ENCODE measurements at places on chromosomes 5 and 9.

DNA sequence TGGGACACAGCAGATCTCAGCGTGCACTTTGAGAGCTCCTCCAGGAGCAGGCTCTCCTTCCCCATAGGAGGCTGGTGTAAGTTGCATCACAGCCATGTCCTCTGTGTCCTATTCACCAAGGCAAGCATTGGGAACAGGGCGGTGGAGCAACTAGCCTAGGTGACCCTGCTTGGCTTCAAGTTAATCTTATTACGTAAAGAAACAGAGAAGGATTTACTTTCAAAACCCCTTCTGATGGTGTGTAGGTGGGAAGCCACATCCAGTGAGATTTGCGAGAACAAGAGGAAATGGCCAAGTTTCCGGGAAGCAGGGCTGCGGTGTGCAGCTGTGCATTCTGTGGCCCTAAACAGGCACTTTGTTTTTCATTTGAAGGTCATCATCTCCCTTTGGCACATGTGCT, 80.2 kb downstream of the TRIO start:
- DNase-seq, result no peak

- no peak for DNase-seq
These were observed 28.7 kb downstream of the DIAPH1 start for GRCh38 chr5:141590127-141590526.

DNA sequence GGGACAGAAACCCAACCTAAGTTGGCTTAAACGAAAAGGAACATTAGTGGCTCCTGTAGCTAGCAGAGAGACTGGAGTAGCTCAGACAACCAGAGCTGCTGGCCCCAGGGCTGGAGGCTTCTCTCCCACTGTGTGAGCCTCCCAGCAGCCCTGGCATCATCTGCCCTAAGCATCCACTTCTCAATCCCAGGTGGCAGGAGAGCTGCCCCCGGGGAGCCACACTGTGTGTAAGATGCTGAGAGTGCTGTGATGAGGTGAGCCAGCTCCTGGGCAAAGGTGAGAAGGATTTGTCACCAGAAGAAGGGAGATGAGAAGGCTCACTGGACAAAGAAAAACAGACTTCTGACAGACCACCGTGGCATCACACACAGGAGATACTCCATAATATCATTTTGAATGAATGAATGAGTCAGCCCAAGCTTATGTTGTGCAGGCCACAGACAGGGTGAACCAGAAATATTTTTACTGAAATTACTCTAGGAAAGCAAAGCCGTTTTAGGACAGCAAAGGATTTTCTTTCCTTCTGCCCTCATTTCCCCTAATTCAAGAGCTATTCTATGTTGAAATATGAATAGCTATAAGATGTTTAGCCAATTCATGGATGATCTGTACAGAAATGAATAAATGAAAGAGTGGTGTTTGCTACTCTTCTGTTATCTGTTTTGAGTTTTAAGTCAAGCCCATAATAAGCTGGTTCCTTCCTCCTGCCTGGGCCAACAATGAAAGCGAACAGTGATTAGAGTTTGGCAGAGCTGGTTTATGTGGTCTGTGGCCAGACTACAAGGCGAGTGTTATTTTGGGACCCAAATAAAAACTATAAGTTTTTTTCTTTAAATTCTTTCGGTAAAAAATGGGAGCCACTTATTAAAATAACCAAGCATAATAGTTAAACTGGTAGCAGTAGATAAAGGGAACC, 57.4 kb upstream of the ECM2 start:
- DNase-seq, result no peak

- DNase-seq, result no peak
These were observed 271.9 kb downstream of the NSG2 start for GRCh38 chr5:174317256-174317894.

DNA sequence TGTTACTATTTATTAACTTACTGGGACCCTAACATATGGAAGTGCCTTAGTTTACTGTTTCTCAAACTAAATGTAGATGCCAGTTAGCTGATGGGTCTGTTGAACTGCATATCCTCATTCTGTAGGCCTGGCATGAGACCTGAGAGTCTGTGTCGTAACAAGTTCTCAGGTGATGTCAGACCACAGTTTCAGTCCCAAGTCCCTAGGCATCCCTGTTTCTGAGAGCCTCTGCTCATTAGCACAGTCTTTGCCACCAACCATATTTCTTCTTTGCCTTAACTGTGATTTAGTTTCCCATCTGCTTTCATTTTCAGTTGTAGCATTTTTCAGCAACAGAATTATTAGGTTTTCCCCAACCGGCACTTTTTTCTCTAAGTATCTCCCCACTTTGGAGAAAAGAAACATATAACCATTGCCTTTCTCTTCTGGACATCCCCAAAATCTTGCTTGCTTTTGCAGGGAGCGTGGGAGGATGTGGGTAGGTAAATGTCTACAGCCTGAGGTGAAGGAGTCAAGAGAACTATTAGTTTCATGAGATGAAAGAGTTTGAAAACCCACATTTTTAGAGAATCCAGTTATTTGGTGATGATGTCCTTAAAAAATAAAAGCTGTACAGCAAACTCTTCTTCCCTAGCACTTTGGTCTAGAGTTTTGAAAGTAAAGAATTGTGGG, 74.6 kb downstream of the NUDT12 start:
- no peak for DNase-seq

GRCh38 chr9:88995200-88995577, 3.9 kb downstream of the S1PR3 start:
- no peak for DNase-seq

- no peak for DNase-seq
These were observed 6.4 kb upstream of the SLC12A7 start for GRCh38 chr5:1118231-1118698.

DNA sequence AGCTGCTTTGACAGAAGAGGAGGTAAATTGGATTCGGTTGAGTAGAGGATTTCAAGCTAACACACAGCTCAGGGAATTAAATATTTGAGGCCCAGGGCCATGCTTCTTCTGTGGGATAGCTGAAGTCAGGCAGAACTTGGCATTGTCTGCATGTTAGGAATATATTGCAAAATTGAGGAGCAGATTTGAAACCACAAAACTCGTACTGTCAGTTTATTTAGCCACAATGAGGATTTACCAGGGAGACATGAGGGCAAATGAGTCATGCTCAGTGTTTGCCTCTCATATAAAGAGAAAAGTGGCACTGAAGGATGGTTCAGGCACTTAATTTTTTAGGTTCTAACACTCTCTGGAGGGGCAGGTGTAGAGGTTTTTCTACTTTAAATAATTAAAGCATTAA, 83.0 kb upstream of the PRLR start:
- no peak for DNase-seq

DNA sequence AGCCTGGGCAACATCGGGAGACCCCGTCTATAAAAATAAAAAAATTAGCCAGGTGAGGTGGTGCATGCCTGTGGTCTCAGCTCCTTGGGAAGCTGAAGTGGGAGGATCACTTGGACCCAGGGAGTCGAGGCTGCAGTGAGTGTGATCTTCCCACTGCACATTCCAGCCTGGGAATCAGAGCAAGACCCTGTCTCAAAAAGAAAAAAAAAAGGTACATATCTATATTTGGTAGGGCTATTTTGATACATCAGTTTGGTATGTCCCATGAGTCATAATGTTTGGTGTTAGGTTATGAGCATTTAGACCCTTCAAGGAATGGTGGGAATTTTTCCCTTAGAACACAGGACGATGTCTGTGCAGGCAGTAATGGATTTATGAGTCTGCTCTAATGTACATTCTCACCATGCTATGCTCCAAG, 55.3 kb upstream of the POU4F3 start:
- DNase-seq, result no peak

GRCh38 chr5:72313141-72313540, 6.9 kb downstream of the MRPS27 start:
- no peak for DNase-seq

- no peak for DNase-seq
These were observed 56.1 kb upstream of the TBCA start for GRCh38 chr5:77832166-77832770.

DNA sequence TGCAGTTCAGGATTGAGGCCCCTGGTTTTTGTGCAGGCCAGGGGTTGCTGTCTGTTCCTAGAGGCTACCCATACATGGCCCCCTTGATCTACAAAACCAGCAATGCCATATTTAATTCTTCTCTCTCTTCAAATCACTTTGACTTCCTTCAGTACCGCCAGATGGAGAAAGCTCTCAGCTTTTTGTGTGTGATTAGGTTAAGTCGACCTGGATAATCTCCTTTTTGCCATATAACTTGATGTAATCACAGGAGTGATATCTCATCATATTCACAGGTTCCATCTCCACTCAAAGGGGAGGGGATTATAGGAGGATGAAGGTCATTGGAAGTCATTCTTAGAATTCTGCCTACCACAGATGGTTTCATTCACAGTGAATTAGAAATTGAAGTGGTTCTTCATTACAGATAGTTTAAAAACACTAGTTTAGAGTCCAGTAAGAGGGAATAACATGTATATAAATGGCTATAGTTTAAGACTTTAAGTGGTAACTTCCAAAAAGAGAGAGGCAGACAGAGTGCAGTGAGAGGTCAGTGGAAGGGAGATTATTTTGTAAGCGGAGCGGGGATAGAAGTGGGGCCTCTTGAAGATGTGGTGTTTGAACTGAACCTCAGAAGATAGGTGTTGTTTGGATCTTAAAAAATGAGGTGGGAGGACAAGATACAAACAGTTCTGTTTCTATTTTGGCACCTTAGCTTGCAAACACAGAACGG, 85.9 kb downstream of the GALNT10 start:
- DNase-seq, result no peak

GRCh38 chr5:143790457-143791112, 21.4 kb upstream of the HMHB1 start:
- DNase-seq, result no peak

GRCh38 chr5:91379246-91379913, 3.7 kb downstream of the ARRDC3 start:
- no peak for DNase-seq

DNA sequence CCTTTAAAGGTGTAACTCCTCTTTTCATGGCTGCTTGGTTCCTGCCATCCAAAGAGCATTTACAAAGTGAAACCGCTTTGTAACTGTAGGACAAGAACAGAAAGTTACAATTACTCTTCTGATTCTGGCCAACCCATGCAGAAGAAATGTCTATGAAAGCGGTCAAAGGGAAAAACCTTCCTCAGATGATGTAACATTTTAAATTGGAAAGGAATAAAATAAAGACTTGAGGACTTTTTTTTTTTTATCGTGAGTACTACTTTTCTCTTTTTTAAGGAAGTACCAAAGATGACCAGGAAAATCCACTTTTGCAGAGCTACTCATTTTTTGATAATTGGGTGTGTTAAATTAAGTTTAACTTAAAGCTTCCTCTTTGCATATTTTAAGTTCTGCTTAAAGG, 13.0 kb upstream of the C9orf72 start:
- DNase-seq, result no peak

DNA sequence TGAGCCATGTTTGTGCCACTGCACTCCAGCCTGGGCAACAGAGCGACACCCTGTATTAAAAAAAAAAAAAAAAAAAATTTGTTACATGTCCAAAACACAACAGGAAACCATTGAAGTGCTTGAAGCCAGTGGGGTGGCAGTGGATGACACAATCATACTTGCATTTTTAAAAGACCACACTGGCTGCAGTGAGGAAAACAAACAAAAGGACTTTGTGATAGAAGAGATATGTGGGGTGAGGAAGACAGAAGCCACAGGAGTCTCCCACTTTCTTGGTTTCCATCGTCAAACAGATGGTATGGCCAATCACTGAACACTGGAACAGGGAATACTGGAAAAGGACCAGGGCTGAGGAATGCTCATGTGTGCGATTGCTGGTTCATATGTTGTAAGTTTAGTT, 20.9 kb upstream of the COMMD10 start:
- no peak for DNase-seq

DNA sequence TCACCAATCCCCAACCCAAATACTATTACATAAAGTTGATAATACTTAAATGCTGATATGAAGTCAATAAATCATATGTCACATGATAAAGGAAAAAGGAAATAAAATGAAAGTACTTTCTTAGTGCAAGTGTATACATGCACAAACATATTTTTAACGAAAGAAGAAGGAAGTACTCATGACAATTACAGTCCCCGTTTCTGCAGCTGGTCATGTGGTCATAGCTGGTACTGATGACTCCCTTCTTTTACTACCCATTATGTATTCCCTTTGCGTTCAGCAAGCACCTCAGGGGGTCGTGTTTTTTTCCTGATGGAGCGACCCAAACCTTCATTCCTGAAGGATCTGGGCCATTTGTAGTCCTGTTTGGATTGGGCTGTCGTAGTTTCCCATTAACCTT, 27.3 kb downstream of the CENPP start:
- DNase-seq, result no peak

DNA sequence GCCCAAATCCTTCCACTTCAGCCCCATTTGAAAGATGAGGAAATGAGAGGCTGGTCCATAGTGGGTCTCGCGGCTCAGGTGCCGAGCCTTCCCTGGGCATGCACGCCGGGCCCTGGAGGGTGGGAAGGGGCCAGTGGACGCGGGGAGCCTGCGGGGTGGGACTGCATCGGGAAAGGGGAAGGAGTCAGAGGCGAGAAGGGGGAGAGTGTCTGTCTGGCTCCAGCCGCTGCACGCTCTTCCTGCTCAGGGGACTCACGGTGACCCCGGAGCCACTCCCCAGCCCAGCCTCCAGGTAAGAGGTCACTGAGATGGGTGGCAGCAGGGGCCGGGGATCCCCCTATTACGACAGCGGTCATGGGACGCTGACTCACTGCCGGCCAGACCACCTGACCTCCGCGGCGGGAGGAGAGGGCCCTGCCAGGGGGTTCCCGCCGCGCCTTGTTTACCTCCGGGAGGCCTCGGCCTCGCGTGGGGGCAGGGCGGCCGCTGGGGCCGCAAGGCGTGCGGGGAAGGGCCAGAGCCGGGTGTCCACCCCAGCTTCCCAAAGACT, 1.9 kb upstream of the SQSTM1 start:
- DNase-seq, result peak; percentile 78

- no peak for DNase-seq
These were observed 91.7 kb downstream of the AOPEP start for GRCh38 chr9:94818178-94818541.

DNA sequence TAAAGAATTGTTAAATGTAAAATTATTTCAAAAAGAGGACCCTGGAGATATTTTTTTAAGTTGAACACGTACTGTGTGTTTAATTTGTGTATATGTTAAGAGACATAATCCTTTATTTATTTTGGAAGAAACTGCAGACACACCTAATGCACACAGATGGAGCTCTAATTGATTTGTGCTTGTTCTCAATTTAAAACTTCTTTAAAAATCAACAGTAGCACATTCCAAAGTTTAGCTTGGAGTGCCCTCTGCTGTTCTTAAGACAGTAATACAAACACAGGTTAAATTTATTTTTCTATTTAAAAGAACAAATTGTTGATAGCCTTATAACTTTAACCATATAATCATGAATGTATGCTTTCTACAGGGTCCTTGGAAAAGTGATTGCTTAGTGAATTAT, 277.6 kb upstream of the ADAMTS16 start:
- no peak for DNase-seq

DNA sequence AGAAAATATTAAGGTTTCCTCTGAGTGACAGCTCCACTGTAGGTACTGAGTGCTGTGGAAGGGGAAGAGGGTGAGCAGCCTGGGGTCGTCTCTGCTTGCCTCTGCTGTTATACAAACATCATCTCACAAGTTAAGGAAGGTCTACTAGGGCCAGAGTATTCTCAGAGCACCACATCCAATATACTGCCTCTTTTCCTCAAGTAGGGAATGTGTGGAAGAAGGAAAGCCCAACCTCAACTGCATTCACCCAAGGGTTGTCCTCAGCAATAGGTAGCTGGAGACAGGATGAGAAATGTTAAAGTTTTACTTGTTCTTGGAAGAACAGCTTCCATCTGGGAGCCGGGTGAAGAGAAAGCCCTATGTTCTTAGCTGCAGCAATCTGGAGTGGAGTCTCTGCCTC, 1062.3 kb upstream of the CDH10 start:
- DNase-seq, result no peak
